CD8-positive, alpha-beta memory T cell (primary cell): ENCODE measurements at places on chromosomes 7 and 10.

DNA sequence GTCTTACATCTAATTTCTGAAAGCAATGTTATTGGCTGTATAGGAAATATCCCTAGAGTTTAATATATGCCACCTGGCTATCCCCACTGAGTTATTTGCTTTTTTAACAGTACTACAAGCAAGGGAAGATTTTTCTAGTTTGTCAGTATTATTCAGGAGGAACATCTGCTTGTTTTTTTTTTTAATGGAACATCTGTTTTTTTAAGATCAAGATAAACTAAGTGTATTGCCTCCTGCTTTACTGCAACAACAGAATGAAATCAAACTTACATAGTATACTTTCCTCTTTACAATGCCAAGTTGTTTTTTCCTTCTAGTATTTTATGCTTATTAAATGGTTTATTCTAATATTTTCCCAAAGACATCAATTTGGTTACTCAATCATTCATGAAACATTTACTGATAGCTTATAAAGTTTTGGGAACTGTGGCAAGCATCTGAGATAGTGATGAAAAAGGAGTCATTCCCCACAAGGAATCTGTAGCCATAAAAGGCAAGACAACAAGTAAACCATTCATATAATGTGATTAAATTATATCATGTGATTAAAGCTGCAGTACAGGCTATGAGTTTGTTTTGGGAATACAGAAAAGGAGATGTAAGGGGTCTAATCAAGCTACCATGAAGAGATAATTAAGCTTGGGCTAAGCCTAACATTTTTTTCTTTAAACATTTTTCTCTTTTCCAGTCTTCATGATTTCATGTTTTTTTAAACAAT is 17.4 kb downstream of the MTPN start:
- H3K4me1 ChIP-seq = peaks cover 32% of the 10 kb centered on the region
- no peak overlapping the region for H3K4me3 ChIP-seq
- no peaks in the 10 kb centered on the region for H3K36me3 ChIP-seq
- H3K27ac ChIP-seq = no peak overlapping the region

DNA sequence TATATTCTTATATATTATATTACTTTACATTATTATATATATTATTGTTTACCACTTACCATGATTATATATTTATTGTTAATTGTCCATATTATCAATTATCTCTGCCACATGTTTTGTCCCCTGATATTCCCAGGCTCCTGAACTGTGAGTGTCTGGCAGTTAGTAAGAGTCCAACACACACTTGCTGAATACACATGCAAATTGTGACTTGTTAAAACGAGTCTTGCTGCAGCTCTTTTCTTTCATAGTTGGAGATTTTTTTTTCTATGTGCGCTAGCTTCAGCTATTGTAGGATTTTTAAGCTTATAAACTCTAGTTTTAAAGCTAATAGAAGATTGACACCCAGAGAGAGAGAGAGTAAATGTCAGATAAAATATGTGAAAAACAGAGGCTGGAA is 207.8 kb upstream of the FAM3C start:
- H3K27ac ChIP-seq = no peak overlapping the region
- no peak overlapping the region for H3K4me3 ChIP-seq
- H3K36me3 ChIP-seq = no peaks in the 10 kb centered on the region
- no peaks in the 10 kb centered on the region for H3K27me3 ChIP-seq
- no peak for DNase-seq
- H3K4me1 ChIP-seq = no peaks in the 10 kb centered on the region

- no peak overlapping the region for H3K4me3 ChIP-seq
- no peak for DNase-seq
- no peaks in the 10 kb centered on the region for H3K36me3 ChIP-seq
- H3K27me3 ChIP-seq = no peaks in the 10 kb centered on the region
Measured at GRCh38 chr10:62433181-62433692, 59.1 kb downstream of the ZNF365 start.

DNA sequence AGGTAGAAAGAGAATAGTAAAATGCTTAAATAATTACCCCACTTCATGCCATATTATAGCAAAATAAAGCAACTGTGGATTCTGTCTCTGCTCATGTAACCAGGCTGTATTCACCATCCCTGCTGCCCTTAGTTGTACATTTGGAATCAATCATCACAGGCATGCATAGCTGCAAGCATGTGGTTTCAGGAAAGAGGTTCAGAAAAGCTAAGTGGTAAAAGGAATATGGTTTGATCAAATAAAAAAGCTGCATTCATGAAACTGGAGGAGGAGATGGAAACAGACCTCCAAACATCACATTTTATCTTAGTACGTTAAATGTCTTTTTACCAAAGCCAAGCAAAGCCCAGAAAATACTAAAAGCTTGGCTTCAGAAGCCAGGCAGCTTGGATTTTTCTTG is 81.3 kb downstream of the ADAM22 start:
- no peak for DNase-seq
- H3K4me3 ChIP-seq = no peak overlapping the region
- no peaks in the 10 kb centered on the region for H3K4me1 ChIP-seq

DNA sequence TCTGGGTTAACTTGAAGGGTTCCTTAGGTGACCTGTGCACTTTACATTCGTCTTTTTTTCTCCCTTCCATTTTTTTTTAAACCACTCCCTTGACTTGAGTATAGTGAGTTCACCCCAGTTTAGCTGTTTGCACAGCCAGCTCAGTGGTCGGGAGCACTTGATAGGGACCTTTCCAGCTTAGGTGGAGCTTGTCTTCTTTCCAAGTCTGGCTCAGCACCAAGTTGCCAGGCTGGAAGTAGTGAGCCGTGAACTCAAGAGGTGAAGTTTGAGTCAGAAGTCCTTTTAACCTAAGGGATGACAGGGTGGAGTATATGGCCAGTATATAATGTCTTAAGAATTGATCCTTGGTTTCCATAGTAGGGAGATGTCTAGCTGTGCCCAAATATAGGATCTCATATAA is 7.2 kb downstream of the DNAH11 start:
- H3K36me3 ChIP-seq = no peaks in the 10 kb centered on the region
- H3K27ac ChIP-seq = no peak overlapping the region
- H3K4me1 ChIP-seq = no peaks in the 10 kb centered on the region
- no peak for DNase-seq

DNA sequence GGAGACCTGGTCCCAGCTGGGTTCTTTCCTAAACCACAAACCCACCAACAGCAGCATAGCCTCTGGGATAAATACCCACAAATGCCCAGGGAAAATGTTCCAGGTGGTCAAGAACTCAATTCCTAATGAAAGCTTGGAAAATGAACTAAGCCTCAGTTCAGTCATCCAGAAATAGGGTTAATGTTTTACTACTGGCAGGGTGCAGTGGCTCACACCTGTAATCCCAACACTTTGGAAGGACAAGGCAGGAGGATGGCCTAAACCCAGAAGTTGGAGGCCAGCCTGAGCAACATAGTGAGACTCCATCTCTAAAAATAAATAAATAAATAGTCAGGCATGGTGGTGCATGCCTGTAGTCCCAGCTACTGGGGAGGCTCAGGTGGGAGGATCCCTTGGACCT is 82.2 kb downstream of the SVOPL start:
- no peaks in the 10 kb centered on the region for H3K36me3 ChIP-seq
- no peaks in the 10 kb centered on the region for H3K27me3 ChIP-seq
- H3K4me3 ChIP-seq = no peak overlapping the region
- H3K27ac ChIP-seq = no peak overlapping the region

DNA sequence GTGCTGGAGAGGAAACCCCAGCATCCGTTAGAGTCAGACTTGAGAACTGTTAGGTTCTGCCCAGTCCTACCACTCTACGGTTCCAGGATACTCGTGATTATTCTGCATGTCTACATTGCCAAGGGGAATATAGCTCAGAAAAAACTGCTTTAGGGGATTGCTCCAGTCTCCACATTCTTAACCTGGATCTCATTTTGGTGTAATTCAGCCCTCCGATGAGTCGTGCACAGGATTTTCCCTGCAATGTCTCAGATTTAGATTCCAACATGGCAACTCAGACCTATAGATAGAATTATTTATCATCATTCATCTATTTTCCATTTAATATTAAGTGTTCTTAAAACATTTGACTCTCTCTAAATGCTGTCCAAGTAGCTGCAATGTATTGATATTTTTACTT is 121.1 kb upstream of the ZEB1 start:
- peaks cover 5% of the 10 kb centered on the region for H3K27me3 ChIP-seq
- no peak overlapping the region for H3K4me3 ChIP-seq
- H3K36me3 ChIP-seq = no peaks in the 10 kb centered on the region
- H3K4me1 ChIP-seq = no peaks in the 10 kb centered on the region
- no peak overlapping the region for H3K27ac ChIP-seq

GRCh38 chr7:33712020-33712414 is 193.3 kb upstream of the BMPER start:
- no peaks in the 10 kb centered on the region for H3K36me3 ChIP-seq
- H3K27me3 ChIP-seq = no peaks in the 10 kb centered on the region
- H3K4me3 ChIP-seq = no peak overlapping the region
- no peak overlapping the region for H3K27ac ChIP-seq
- H3K4me1 ChIP-seq = no peaks in the 10 kb centered on the region

GRCh38 chr10:34547695-34548094 is 267.4 kb downstream of the PARD3 start:
- no peak overlapping the region for H3K27ac ChIP-seq
- no peaks in the 10 kb centered on the region for H3K27me3 ChIP-seq

GRCh38 chr7:12648704-12649261 is 38.6 kb upstream of the ARL4A start:
- no peaks in the 10 kb centered on the region for H3K36me3 ChIP-seq
- no peak overlapping the region for H3K4me3 ChIP-seq
- H3K27ac ChIP-seq = no peak overlapping the region
- no peaks in the 10 kb centered on the region for H3K4me1 ChIP-seq
- no peak for DNase-seq
- no peaks in the 10 kb centered on the region for H3K27me3 ChIP-seq
